Activated CD4-positive, alpha-beta T cell treated with anti-CD3 and anti-CD28 coated beads, Interleukin-2, amount 50 U/mL, for 4 hours (primary cell): ENCODE measurements at places on chromosomes 6 and 20.

DNA sequence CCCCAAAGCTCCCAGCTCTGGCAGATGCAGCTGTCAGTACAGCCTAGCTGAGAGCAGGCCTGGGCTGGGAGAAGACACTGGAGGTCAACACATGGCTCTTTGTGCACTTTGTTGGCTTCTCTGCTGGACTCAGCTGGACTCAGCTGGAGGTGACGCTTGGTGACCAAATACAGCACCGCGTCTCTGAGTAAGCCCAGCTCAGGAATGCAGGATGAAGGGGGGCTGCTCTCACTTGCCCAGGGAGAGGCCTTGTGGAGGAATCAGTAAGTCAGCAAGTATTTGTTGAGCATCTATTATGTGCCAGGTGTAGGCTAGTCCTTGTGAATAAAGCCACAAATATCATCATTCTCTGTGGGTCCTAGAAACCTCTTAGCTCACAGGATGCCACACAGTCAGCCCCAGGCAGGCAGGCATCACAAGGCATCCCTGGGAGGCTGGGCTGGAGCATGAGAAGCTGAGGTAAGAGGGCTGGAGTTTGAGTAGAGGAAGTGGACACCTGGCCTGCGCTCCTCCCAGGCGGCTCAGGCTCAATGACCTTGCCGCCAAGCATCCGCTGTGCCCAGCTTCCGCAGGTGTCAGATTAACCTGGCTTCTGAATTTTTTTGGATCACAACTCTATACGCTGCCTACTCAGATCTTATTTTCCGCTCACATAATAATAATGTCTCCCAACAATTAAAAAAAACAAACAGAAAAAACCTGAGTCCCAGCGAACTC is 95.4 kb downstream of the TMEM170B start:
- no peak for DNase-seq

DNA sequence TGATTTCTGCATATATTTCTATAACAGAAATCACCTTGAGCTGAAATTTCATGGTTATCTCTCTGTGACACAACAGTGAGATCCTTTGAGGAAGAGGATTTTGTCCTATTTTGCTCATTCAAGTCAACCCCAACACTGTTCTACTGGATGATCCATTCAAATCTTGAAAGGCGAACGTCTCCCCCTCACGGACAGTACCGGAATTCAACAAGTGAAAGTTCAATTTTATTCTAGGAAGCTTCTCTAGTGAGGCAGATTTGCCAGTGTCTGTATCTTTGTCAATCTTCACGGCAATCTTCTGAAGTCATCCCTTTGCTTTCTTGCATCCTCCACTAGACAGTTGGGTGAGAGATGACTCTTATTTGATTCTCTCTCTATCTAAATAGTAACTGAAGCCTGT is 91.7 kb upstream of the PDE7B start:
- DNase-seq = no peak

DNA sequence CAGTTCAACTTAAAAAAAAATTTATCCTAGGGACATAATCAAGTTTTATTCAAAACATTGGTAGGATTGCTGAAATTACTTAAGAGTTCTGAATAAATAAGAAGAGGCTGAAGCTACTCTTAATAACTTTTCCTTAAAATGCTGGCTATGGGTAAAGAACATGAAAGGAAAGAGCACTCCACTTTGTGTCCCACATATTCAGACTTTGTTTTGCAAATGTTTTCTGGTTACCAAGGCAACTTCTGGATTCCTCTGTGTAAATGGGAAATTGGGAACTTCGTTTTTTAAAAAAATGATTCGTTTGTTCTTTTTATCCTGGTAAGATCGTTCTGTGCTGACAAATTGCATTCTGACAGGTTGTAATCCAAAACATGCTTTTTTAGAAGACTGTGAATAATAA is 115.0 kb downstream of the KIF6 start:
- DNase-seq = no peak

DNA sequence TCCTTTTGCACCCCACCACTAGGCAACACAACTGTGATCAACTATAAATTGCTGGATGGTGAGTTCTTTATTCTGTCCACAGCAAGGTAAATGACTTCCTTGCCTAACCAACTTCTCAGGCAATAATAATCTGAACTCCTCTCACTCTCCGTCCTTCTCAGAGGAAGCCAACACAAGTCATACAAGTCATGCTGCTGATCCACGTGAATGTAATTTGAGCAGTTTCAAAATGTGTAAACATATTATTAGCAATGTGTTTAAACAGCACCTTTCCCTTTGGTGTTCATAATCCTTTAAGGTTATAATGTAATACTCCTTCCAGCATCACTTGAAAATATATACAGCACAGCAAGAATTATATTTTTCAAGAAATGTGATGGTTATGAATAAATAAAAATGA is 127.9 kb downstream of the QRSL1 start:
- no peak for DNase-seq

GRCh38 chr6:136155191-136155590 is 94.9 kb downstream of the MTFR2 start:
- DNase-seq = no peak

DNA sequence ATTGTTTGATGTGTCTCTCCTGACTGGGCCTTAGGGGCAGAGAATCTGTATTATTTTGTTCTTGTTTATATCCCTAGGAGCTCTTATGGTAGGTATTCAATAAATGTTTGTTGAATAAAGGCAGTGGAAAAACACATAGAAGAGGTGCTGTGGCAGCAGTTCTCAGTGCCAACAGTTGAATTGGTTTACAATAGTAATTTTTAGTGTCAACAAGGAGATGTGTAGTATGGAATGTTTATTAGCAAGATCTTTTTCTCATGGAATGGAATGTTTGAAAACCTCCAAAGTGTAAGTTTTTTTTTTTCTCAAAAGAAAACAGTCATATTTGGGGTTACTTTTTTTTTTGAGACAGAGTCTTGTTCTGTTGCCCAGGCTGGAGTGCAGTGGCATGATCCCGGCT is 28.0 kb downstream of the ASXL1 start:
- DNase-seq = no peak

DNA sequence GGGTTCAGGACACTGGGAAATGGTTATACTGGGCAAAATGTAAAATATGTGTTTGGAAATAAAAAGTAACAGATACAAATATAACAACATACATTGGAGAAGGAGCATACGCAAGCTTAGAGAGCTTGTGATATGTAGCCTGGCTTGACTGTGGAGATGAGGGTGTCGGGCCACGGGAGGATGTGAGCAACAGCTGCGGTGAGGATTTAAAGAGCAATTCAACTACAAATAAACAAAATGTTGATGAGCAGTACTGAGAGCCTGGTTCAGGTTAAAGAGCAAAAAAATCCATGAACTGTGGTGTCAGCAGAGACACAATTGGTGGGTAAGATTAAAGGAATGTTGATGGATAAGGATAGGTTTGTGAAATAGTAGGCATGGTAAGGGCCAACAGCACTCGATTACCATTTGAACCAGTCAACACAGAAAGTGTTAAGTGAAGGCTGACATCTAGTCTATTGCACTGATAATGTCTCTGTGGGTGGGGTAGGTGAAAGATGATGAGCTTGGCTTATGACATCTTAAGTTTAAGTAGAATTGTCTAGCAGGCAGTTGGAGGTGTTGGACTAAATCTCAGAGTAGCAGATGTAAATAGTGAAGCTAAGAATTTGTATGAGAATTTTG is 723.2 kb downstream of the EPM2A start:
- DNase-seq = no peak

DNA sequence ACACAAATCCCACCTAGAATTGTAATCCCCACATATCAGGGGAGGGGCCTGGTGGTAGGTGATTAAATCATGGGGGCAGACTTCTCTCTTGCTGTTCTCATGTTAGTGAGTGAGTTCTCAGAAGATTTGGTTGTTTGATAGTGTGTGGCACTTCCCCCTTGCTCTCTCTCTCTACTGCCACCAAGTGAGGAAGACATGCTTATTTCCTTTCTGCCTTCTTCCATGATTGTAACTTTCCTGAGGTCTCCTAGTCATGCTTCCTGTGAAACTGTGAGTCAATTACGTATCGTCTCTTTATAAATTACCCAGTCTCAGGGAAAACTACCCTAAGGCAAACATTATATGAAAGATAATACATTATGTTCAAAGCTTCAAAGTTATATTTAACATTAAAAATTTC is 1297.5 kb upstream of the CITED2 start:
- no peak for DNase-seq

- no peak for DNase-seq
These were observed 178.0 kb downstream of the ATXN1 start for GRCh38 chr6:16583144-16583762.

DNA sequence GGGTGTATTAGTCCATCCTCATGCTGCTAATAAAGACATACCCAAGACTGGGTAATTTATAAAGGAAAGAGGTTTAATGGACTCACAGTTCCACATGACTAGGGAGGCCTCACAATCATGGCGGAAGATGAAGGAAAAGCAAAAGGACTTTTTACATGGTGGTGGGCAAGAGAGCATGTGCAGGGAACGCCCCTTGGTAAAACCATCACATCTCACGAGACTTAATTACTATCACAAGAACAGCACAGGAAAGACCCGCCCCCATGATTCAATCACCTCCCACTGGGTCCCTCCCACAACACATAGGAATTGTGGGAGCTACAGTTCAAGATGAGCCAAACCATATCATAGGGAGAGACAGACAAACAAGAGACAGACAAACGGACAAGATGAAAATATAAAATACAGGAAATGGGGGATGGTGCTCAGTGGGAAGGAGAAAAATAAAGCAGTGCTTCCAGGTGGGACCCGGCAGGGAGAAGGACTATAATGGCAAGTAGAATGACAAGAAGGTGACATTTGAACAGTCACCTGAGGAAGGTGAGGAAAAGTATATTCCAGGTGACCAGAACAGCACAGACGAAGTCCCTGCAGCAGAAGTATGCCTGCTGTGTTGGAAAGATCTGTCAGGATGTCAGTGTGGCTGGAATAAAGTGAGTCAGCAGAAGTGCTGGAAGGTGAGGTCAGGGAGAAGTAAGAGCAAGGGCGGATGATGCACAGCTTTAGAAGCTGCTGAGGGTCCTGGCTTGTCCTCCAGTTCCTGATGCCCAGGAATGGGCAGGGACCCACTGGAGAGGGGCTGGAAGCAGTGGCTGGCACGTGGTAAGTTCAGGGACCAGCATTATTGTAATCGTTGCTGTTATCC is 61.1 kb downstream of the SLC2A10 start:
- DNase-seq = no peak

DNA sequence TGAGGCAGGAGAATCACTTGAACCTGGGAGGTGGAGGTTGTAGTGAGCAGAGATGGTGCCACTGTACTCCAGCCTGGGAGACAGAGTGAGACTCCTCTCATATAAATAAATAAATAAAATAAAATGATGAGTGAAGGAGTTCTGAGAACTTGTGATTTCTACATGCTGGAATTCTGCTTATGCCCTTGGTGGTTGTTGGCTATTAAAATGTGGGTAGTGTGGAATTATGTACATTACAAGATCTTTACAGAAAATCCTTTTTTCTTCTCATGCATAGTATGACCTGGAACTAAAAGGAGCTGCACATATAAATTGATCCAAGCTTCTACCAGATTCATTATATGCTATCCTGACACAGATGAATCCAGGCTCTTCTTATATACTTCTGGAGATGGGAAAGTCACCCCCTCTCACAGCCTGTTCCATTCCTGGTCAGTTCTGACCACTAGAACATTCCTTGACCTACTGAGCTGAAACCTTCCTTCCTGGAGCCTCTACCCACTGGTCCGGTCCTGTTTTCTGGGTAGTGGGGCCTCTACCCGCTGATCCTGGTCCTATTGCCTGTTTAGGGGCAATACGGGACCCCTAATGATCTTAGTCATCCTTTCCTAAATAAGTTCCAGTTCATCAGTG is 37.7 kb upstream of the TAF8 start:
- no peak for DNase-seq

- no peak for DNase-seq
These were observed 10.4 kb upstream of the RPF2 start for GRCh38 chr6:110971468-110971867.

DNA sequence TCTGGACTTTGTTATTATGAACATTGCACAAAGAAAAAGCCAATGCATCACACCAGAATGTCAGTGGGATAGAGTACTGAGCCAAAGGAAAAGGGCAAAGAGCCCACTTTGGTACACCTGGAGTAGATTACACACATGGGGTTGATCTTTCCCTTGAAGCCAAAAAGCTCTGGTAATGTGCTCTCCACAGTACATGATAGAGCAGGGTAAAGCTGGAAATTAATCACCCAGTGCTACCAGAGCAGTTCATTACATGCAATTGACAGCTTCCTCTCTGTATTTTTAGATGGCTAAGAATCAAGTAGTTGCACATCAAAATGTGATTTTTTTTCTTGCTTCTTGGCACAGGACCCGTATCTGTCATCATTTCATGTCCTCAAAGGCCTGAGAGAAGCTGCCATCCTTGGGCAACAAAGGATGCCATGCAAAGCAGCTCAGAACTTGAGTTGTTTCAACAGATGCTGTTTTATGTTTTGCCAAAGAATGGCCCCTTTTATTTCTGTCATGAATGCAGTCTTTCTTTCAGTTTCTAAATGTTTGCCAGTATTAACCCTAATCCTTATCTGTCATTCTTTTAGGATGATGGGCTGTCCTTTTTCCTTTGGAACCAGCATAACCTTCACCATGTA is 88.1 kb downstream of the HDGFL1 start:
- DNase-seq = no peak

GRCh38 chr20:9323622-9324021 is 190.8 kb upstream of the LAMP5 start:
- no peak for DNase-seq

GRCh38 chr6:138757136-138757535 is 16.4 kb upstream of the CCDC28A start:
- DNase-seq = no peak

DNA sequence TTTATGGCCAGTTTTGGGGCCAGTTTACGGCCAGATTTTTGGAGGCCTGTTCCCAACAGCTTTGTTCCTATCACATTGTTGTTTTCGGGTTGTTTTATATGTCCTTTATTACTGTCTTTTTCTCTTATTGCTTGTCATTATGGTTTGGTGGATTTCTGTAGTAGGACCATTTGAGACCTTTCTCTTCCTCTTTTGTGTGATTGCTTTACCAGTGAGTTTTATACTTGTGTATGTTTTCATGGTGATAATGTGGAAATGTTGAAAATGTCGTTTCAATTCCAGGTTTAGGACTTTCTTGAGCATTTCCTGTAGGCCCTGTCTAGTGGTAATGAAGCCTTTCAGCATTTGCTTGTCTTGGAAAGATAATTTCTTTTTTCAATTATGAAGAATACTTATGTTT is 17.8 kb downstream of the HLA-B start:
- DNase-seq = no peak

DNA sequence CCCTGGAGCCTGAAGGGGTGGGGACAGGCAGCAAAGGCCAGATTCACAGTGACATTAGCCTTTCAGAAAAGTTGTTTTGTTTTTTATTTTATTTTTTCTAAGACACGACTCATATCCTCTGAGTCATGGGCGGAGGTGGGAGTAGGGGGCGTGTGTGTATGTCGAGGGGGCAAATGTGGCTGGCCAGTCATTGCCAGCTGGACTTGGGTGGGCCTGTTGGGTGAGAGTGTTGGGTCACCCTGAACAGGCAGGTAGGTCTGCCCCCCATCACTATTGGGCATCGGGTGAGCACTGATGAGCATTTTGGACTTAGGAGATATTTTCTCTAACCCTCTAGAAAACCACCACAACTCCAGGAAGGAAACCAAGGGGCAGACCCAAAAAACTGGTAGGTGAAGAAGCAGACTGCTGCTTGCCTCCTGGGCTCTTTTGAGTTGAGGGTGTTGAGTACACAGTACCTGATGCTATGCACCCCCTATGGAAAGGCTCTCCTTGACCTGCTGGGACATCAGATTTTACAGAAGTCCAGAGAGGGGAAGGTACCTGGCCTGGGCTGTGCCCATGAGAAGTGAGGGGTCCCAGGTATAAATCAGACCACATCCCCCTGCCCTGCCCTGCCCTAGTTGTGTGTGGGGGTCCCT is 5.6 kb downstream of the SMIM29 start:
- no peak for DNase-seq
